Kidney tubule cell (primary cell): ENCODE measurements at places on chromosomes 12 and 14.

- DNase-seq: peak; percentile 63
Observed at GRCh38 chr14:39107591-39107996, 4.6 kb upstream of the SEC23A start.

DNA sequence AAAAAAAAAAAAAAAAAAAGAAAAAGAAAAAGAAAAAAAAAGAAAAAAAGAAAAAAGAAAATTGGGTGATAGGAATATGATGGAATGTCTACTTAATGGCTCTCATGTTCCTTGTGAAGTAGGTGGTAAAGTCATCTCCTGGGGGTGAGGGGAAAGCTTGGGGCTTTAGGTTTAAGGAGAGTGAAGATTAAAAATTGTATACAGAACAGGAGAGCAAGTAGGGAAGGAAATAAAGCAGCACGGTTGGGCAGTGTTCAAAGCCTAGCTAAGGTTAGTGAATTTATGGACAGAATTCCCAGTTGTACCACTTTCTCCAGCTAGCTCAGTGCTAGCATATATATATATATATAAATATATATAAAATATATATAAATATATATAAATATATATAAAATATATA is 40.0 kb upstream of the SLC2A13 start:
- DNase-seq: no peak

DNA sequence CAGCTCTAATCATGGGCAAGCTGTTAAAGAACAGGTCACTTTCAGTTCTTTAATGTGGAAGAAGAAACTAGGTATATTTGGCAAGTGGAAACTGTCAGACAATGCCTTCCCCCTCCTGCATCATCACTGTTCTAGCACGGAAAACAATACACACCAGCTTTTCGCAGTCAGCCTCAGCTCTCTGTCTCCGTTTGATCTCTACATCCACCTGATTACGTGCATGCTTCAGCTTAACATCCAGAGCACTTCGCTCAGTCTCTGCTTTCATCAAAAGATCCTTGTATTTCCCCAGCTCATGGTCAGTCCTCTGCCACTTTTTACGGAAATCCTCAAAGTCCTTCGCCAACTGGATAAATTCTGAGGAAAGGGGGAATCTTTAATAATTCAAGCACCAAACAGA is 19.0 kb downstream of the RACGAP1 start:
- DNase-seq: no peak

GRCh38 chr12:86929962-86930361 is 673.8 kb upstream of the MGAT4C start:
- DNase-seq: no peak

DNA sequence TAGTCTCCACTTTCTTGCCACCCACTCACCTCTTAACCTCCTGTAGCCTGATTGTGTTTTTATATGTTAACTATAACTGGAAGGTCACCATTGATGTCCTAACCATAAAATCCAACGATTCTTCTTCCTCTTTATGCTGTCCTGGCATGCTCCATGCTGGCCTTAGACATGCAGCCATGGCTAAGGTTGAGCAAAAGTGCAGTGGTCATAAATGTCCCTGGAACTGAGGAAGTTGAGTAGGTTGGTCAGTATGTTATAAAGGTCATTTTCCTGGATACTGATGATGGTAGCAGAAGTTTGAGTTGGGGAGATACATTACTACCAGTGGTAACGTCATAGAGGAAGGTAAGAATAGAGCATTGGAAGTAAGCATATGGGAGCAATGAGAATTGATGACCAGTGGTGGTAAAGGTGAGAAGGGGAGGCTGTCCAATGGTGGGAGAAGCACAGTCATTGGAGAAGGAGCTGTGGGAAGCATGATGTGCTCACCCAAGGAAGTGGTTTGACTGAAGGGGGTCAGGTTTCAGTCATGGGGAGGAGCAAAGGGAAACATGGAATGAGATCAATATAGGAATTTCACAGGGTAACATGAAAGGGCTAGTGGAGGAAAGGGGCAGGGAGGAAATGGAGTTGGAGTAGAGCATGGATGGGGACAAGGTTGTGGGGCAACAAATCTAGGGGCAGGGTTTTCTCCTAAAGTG is 240.8 kb downstream of the DACT1 start:
- DNase-seq: peak; percentile 20

- DNase-seq: no peak
Observed at GRCh38 chr14:95163666-95164065, 6.3 kb upstream of the DICER1 start.
